ENCODE measurements at places on chromosomes 7 and 10.

DNA sequence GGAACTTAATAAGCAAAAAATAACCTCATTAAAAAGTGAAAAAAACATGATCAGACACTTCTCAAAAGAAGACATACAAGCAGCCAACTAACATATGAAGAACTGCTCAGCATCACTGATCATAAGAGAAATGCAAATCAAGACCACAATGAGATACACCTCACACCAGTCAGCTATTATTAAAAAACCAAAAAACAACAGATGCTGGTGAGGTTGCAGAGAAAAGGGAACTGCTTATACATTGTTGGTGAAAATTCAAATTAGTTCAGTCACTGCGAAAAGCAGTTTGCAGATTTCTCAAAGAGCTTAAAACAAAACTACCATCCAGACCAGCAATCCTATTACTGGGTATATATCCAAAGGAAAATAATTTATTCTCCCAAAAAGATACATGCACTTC is 513.3 kb downstream of the MDFIC start:
- DNase-seq = no peak

DNA sequence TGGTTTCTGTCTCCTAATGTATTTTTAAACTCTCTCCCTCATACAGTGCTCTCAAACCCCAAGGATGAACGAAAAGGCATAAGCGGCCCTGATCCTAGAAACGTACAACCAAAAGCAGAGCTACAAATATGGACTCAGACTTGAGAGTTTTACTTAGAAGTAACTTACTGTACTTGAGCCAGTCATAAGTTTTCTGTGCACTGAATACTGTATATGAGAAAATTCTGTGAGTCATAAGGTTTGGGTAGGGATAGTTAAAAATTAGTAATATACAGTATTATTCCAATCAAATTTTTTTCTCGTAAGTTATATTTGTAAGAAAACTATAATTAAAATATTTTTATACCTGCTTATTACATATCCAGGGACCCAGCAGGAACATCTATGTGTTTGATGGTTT is 5.9 kb upstream of the ASL start:
- DNase-seq = no peak

DNA sequence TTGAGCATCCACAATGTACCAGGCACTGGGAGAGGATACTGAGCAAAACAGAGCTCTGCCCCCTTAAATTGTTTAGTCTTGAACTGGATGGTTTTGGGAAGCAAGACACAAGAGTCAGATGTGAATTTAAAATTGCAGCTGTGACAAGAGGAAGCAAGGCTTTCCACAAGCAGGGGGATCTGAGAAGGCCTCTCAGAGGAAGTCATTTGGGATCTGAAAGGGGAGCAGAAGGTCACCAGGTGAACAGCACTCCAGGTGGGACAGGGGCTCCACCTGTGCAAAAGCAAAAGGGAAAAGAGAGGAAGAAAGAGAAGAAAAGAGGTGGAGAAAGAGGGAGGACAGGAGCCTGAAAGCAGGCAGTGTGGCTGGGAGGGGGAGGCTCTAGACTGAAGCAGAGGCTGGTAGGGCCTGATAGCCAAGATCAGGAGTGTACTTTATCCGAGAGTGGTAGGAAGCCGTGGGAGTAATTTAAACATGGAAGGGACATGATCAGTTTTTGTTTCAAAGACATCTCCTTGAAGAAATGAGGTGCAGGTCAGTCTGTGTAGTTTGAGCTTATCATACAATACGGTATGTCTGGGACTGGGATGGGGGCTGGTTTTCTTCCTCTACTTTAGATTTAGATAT is 76.1 kb upstream of the DUSP5 start:
- DNase-seq = no peak

DNA sequence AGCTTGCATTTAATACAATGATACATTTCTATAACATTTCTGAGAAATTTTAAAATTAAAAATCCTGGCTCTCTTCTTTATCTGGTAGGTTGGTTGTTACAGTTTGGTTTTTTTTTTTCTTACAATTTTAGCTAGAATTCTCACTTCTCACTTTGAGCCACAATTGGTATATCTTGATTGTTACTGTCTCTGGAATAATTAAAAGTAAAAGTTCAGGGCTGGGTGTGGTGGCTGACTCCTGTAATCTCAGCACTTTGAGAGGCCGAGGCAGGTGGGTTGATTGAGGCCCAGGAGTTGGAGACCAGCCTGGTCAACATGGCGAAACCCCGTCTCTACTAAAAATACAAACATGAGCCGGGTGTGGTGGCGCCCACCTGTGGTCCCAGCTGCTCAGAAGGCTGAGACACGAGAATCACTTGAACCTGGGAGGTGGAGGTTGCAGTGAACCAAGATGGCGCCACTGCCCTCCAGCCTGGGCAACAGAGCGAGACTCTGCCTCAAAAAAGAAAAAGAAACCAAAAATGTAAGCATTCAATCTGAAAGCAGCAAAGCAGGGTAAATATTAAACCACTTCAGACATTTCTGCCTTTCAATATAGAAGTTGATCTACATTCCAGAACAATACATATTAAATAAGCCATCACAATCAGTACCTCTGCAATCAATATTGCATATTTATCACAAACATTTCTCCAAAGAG is 88.6 kb upstream of the PFKP start:
- DNase-seq = no peak
